Retinal pigment epithelial cell (primary cell): ENCODE measurements at places on chromosomes 3 and 15.

DNA sequence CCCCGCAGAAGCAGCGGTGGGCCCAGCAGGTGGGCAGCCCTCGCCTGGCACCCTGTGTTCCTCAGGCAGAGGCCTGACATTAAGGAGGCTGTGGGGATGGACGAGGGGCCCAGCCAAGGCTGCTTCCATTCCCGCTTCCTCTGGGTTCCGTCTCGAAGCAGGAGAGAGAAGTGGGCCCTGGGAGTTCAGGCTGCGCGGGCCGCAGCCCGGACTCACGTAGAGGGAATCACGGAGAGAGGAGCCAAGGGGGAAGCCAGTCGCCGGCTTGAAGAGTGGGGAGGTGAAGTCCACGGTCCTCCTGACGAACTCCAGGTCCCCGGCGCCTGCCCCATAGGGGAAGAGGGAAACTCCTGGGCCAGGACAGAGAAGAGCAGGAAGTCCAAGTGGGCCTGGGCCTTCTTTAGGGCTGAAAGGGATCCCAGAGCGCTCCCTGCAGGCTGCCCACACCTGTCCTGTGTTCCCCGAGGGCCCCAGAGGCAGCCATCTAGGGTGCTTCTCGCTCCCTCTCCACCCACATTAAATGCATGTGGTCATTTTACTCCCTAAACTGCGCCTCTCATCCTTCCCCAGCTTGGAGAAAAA, 37.7 kb downstream of the MUC4 start:
- no peak for DNase-seq

- no peak for DNase-seq
These were observed 69.3 kb upstream of the SOX14 start for GRCh38 chr3:137694836-137695235.

- no peak for DNase-seq
These were observed 8.8 kb downstream of the ARID3B start for GRCh38 chr15:74549816-74550215.

GRCh38 chr3:13617097-13617738, 68.3 kb downstream of the FBLN2 start:
- DNase-seq = no peak

- DNase-seq = no peak
These were observed 118.2 kb upstream of the PRTG start for GRCh38 chr15:55861115-55861514.

DNA sequence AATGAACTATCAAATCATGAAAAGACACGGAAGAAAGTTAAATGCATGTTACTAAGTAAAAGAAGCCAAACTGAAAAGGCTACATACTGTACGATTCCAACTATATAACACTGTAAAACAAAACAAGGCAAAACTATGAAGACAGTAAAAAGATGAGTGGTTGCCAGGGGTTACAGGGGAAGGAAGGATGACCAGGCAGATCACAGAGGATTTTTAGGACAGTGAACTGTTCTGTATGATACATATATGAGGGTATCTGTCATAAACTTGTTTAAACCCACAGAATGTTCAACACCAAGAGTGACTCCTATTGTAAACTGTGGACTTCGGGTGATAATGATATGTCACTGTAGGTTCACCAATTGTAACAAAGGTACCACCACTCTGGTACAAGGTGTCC, 60.6 kb downstream of the CHSY1 start:
- no peak for DNase-seq

DNA sequence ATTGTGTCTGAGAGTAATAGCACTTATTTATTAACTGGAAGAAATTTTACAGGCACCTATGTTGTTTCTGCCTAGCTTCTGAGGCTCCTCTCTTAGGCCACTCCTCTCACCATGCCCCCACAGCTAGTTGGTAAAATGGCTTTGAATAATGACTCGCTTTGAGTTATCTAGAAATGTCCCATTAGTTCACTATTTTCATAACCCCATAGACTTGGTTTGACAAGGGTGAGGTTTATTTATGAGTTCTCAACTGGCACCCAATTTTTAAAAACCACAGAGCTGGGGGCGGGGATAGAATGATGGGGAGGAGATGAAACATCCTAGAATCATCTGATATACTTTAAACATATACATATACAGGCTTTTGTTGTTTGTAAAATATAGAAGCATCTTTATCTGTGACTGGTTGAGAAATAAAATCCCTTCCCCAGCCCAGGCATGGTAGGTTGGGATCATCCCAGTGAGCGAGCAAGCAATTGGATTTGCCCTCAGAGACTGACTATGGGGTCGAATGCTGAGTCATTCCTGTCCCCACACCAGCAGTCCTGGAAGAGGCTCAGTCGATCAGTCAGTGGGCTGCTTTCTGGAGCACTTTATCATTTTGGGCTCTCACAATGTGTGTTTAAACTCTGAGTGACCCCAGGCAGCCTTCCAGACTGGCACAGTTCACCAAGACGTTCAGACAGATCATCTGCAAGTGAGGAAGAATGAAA, 60.2 kb upstream of the TSEN2 start:
- no peak for DNase-seq
